ENCODE measurements at places on chromosomes 1 and 21. TPM values are rescaled to one million over a fixed set of nuclear protein-coding genes. Genes with fewer than 3 reads are reported as not detected.

GRCh38 chr1:56453016-56453415 lies 126.3 kb downstream of the PLPP3 start:
- DNase-seq, result no peak

DNA sequence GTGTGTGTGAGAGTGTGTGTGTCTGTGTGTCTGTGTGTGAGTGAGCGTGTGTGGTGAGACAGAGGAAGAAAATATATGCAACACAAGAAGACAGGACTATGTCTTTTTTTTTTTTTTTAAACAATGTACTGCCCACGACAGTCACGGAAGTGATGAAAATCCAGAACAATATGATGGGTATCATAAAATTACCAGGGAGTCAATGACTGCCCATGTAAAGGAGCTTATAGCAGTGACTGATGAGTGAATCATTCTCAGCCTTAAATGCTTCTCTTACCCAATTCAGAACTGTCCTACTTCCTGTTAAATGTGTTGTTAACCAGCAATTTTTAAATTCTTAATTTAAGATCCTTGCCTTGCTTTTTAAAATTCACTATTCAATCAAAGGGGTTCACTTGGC lies 46.6 kb downstream of the RGS7 start:
- no peak for DNase-seq

The HMCN1 gene
- 0.61 TPM for total RNA-seq

The C8B gene
- not detected for total RNA-seq

DNA sequence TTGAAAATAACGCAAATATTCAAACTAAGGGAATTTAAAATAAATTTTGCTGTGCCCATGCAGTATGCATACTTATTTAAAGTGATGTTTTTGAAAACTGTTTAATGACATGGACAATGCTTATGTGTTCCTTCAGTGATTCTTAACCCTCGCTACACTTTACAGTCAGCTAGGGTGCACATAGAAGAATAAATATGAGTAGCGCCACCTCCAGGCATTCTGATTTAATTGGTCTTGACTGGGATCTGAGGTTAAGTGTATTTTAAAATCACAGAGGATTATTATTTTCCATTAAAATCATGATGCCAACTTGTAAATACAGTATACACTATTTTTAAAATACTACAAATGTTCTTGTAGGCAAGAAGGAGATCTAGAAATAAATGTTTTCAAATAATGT lies 373.5 kb upstream of the ADGRL4 start:
- no peak for DNase-seq
